KG1 (cell line): ENCODE measurements at places on chromosomes 3 and 15.

- DNase-seq = no peak
Measured at GRCh38 chr3:38990621-38991020, 61.1 kb downstream of the SCN11A start.

- no peak for DNase-seq
Measured at GRCh38 chr3:141071681-141072260, 20.6 kb downstream of the SPSB4 start.

- no peak for DNase-seq
Measured at GRCh38 chr3:46574243-46574646, 8.1 kb upstream of the LRRC2 start.

- DNase-seq = no peak
Measured at GRCh38 chr15:48242015-48242414, 35.9 kb downstream of the SLC12A1 start.

DNA sequence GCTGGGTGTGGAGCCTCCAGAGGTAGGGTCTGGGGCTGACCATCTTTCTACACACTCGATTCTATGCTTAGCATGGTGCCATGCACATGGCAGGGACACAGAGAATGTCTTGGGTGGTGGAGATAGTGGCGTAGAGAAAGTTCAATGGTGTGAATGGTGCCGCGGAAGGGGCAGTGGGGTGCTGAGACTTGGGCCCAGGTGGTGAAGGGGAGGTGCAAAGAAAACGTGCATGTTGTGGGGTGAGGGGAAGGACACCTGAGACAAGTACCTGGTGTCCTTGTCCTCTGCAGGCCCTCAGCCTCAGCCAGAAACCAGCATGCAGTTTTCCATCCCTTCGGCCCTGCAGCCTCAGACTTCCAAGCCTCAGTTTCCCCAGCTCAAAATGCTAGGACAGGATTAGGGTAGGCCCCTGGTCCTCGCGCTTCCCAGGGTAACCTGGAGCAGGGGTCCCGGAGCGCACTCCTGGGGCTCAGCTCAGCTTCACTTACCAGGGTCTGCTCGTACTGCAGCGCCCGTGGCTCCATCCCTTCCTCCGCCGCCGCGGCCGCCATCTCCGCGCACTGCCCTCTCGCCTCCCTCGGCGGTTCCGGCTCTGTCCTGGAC lies 375 bp downstream of the CLCN2 start:
- no peak for DNase-seq

DNA sequence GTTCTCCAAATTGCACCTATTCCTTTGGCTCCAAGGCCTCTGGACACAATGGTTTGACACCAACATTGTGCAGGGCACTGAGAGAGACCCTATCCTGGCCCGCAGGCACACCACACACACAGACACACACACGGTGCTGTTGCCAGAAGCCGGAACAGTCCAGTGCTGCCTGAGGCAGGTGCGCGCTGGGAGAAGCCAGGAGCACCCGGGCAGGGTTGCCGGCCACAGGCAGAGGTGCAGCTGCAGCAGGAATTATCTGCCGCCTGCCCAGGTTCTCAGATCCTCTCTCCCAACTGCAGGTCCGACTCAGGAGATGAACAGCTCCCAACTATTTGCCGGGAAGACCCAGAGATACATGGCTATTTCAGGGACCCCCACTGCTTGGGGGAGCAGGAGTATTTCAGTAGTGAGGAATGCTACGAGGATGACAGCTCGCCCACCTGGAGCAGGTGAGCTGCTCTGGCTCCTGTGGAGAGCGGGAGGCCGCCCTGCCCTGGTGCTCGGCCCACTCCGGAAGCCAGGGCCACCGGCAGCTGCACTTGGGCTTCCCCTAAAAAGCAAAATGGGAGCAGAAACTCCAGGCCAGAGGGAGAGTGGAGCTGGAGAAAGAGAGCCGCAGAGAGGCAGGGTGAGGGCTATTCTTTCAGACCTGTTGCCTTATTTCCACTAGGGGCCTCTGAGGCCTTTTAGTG lies 42.9 kb downstream of the CHDH start:
- no peak for DNase-seq

DNA sequence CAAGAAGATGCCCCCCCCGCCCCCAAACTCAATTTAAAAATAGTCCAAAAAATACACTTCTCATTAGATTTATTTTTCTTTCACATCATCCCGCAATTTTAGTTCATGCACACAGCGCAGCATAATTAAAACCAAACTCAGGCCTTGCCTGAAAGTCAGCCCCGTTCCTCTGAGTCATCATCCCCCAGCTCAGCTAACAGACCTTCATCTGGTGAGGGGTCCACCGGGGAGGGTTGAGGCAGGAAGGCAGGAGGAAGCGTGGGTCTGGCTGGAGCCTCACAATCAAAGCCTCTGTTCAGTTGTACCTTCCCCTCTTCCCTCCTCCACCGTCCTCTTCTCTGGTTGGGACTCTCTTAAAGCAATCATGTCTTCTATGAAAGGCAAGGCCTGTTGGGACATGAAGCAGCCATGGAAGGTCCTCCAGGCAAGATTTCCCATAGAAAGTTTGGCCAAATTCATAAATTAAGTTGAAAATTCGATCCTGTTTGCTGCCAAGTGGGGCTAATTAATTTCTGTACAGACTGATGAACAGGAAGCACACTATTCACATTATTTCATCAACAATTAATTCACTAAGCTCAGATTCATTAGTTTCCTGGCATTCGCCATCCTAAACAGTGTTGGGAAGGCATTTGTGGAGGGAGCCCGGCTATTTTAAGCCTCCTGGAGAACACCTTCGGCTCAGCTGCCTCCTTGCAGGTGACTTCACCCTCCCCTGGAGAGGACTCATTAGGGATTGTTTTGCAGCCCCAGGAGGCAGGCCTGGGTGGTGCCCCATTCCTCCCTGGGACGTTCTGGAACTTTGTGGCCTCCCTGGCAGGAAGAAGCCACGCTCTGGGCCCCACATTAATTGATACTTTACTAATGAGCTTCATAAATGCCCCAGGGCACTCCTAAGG lies 72.3 kb upstream of the BNC1 start:
- DNase-seq = no peak

- DNase-seq = no peak
Measured at GRCh38 chr3:146337991-146338390, 87.1 kb upstream of the PLSCR4 start.

- peak; percentile 78 for DNase-seq
Measured at GRCh38 chr3:172511783-172512762, 11.2 kb downstream of the TNFSF10 start.

GRCh38 chr3:170868577-170869238 lies 1.3 kb downstream of the RPL22L1 start:
- DNase-seq = no peak

DNA sequence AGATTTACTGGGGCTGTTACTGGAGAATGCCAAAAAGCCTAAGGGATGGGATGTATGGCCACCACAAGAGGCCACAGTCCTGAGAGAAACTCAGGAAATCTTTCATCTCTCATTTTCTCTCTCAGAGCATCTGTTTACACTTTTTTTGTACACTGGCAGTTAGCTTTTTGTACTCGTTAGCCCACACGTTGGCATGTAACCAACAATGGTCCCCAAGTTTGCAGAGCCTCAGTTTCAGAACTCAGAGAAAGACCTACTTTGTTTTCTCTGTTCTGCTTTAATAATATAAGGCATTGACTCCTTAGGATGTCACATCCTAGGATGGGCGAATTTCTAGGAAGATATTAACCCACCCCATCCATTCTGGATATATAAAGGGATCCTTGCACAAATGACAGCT lies 183.5 kb downstream of the SUCNR1 start:
- DNase-seq = no peak

- no peak for DNase-seq
Measured at GRCh38 chr15:82923744-82924143, 28.8 kb downstream of the HOMER2 start.

- DNase-seq = no peak
Measured at GRCh38 chr3:4284865-4285264, 18.3 kb upstream of the SETMAR start.

GRCh38 chr3:171282041-171282440 lies 178.2 kb downstream of the TNIK start:
- DNase-seq = no peak

DNA sequence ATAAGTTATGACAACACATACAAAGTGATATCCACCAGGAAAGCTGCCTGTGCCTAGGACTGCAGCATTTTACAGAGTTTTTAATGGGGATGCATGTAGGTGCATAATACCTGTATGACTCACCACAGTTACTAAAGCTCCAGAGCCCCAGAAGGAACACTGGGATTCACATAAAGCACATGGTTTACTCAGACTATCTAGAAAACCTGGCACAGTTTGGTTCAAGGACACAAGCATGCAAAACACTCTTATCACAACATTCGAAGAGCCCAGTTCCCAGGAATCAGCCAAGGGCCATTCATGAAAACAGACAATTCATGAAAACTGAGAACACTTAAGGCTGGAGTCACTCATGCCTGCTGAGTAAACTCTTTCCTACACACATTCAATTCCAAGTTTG lies 261.0 kb downstream of the PYDC2 start:
- DNase-seq = no peak

- DNase-seq = no peak
Measured at GRCh38 chr3:149010966-149011365, 19.6 kb downstream of the GYG1 start.

GRCh38 chr3:150227839-150228238 lies 180.3 kb upstream of the TSC22D2 start:
- DNase-seq = peak; percentile 35

GRCh38 chr3:194688946-194689345 lies 3.3 kb downstream of the FAM43A start:
- DNase-seq = no peak

GRCh38 chr3:140176526-140176925 lies 241.5 kb downstream of the CLSTN2 start:
- DNase-seq = no peak

DNA sequence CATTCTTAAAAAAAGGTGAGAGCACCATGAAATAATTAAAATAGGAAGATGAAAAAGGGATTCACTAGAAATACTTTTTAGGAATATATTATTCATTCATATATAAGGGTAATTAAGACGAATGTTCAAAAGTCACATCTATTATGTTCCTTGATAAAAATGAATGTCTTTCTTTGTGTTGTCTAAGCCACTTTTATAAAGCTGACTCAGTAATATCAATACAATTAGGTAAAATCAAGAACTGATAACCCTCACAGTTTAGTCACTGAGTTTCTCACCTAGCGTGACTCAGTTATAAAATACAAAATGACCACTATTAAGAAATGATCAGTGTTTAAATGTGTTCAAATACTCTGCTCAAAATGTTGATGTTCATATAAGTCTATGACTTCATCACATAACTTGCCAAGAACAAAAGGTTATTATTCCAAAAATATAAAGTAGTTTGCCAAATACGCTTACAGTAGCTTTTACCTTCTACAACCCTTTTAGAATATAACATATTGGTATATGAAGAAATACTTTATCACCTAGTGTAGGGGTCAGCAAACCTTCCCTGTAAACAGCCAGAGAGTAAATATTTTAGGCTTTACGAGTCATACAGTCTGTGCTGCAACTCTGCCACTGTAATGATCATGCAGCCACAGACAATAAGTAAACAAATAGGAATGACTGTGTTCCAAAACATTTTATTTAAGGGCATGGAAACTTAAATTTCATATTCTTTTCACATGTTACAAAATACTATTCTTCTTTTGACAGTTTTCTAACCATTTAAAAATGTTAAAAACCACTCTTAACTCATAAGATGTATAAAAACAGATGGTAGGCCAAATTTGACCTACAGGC lies 369.8 kb downstream of the TBC1D5 start:
- no peak for DNase-seq

DNA sequence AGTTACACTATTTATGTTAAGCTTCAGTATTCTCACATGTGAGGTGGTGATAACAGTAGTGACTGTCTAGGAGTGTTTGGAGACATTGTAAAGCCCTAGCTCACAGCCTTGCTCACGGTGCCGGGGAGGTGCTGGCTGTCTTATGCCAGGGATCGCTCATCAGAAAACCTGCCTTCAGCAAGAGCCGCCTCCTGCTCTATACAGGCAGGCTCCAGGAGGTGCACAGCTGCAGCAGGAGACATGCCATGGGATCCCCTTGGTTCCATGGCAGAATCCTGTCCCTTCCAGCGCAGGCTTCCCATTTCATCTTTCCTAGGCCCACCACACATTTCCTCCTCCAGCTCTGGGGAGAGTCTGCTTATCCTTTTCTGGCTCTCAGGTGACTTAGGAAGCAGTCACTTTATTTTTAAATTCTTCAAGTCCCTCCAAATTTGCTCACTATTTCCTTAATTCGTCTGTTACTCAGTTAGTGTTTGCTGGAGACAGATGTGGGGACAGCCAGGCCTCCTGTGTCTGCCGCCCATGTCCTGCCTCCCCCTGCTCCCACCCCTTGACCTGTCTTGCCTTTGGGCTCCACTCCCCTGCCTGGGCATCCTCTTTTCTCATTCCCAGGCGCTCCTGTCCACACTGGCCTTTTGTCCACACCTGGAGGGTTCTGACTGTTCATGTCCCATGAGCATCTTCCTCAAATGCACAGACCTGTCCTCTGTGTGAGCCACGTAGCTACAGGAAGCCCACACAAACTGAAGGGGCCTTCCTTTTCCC lies 31.7 kb downstream of the SLCO2A1 start:
- no peak for DNase-seq

DNA sequence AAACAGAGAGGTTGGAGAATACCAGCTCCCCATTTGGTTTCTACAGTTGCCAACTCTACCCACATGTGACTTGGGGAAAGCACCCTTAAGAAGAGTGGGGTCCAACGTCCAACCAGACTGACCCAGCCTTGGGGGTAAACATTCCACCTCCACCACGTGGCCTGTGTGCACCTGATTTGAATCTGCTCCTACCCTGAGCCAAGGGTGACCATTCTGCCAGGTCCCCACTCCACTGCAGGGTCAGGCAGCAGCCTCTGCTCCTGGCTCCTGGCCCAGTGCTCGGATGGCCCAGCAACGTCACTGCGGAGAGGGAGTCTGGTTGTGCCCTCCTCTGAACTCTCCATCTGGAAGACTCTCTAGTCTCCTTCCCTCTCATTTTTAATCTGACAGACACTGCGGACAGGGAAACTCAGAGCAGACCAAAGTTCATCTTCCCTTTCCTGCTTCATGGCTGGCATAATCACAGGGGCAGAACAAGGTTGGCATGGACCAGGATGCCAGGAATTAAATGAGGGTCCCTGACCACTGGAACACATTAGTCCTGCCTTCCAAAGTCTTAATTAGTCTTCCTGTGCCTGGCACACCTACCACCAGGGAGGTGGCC lies 29.4 kb downstream of the FHIT start:
- DNase-seq = no peak

- no peak for DNase-seq
Measured at GRCh38 chr3:137163241-137163871, 205.6 kb downstream of the IL20RB start.

GRCh38 chr3:128590948-128591347 lies 59.7 kb downstream of the RPN1 start:
- DNase-seq = no peak

DNA sequence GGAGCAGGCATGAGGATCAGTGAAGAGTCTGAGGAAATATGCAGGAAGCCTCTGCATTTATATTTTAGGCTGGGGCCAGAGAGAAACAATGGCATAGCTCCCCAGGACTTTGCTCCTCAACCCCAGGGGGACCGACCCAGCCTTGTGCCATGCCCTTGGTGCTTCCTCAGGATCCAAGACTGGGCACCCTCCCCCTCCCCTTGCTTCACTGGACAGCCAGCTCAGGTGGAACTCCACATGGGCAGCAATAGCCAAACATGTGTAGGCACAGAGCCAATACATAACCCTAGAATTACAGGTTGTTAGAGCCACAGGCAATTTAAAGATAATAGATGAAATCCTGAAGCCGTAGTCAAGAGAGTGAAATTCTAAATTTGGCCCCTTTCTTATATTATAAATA lies 73.0 kb upstream of the ETV5 start:
- DNase-seq = no peak

- DNase-seq = peak; percentile 5
Measured at GRCh38 chr3:74592359-74592758, 22.1 kb downstream of the CNTN3 start.
